Activated CD4-positive, alpha-beta memory T cell treated with anti-CD3 and anti-CD28 coated beads for 36 hours (primary cell): ENCODE measurements at places on chromosomes 3 and 15. TPM values are rescaled to one million over a fixed set of nuclear protein-coding genes. Genes with fewer than 3 reads are reported as not detected.

DNA sequence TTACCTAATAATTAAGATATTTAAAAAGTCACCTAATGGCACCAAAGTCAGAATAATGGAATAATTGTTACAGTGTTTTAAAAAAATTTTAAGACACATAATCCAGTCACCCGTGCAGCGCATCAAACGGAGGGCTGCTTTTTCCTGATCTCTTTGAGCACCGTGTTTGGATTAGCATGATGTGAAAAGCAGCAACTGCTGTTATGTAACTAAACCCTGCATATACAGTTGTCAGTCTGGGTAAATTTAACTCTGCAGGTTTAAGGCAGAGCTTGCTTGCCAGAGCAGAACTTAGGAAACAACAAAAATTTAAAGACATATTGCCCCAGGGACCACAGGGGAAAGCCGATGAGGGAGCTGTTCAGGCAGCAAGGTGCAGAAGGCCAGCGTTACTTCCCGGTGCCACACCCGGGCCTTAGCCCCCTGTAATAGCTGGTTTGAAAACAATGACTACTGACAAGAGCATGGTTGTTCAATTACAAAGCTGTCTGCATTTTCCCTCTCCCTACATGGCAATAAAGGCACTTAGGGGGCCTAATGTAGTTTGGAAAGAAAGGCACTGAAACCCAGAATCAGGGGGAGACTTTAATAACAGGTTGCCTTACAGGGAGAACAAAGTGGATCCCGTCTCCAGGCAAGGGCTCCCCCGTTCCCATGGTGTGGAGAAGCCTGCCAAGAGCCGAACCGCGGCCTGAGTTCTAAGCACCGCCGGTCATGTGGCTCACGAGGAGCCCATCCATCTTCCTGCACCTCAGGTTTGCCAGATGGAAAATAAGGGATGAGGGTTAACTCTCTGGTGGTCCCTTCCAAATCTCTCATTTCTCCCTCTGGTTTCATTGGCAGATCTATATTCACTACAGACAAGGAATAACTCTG is 32.2 kb downstream of the RORA start:
- DNase-seq: no peak

DNA sequence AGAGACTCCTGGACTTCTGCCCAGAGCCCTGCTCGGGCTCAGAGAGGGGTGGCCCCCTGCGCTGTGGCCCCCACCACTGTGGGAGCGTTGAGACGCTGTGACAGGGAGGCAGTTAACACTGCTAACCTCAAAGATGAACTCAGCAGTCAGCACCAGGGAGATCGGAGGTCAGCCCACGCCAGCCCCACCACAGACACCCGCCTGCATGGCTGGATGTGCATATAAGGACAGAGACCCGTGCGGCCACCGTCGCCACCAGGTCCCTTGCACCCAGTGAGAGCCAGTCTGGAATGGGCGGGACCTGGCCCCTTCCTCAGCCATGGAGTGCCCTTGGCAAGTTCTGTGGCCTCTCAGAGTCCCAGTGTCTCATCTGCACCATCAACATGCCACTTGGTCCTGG is 48.5 kb upstream of the FURIN start:
- DNase-seq: no peak

- DNase-seq: no peak
Observed at GRCh38 chr3:13332158-13332557, 88.0 kb downstream of the NUP210 start.

- DNase-seq: no peak
Observed at GRCh38 chr15:90038632-90039095, 37.5 kb downstream of the ZNF710 start.

The CSPG5 gene
- total RNA-seq: 0.41 TPM
